ENCODE measurements at places on chromosomes 4 and X.

DNA sequence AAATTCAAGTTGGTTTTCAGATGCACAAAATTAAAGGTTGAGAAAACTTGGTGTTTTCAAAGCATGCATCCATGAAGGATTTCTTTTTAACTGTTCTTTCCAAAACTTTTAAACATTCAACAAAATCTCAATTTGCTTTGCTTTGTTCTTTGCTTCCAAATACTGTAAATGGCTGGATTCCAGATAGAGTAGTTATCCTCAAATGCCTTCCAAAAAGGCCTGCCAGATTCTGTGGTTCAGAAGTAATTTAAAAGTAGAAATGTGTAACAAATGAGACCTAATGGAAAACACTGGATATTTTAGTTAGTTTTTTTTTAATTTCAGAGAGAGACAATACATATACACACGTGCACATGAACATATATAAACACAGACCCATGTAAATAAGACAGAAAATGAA lies 97.3 kb downstream of the NR3C2 start:
- no peak for DNase-seq

- no peak for DNase-seq
These were observed 3.7 kb downstream of the NKX3-2 start for GRCh38 chr4:13540446-13541175.

DNA sequence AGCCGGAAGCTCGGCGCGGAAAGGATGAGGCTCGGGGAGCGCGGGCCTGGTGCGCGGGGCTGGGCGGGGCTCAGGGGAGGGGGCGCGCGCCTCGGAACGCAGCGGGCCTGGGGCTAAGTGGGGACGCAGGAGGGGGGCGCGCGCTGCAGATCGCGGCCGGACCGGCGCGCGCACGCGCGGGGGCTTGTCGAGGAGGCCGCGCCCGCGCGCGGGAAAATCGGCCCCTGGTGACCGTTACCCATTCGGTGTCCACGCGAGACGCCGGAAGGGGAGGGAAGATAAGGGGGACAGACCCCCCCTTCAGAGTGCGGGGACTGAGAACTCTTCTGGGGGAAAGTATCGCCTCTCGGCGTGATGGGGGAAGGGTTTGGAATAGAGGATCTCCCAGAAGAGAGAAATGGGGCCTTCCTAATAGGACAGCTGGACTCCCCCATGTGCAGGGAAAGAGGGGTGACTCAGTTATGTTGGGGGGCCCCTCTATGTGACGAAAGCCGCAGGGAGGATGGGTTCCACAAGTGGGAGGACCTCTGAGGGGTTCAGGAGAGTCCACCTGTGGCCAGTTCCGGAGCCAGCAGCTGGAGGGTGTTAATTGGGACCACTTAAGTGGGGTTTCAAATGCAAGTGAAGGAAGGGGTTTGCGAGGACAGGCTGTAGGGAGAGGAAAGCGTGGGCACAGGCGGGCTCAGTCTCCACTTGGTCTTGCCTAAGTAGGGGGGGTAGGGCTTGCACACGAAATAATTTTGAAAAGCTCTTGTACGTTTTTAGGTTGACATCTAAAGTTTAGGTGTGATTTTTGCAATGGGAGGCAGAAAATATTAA lies 584 bp downstream of the SUV39H1 start:
- peak; percentile 11 for DNase-seq

GRCh38 chr4:101238706-101239105 lies 108.6 kb downstream of the PPP3CA start:
- DNase-seq = no peak

GRCh38 chrX:153672531-153673427 lies 834 bp downstream of the PNCK start:
- DNase-seq = no peak

GRCh38 chr4:54076673-54077072 lies 12.3 kb upstream of the CHIC2 start:
- DNase-seq = no peak

- no peak for DNase-seq
These were observed 16.8 kb downstream of the FAM53A start for GRCh38 chr4:1667273-1667672.

DNA sequence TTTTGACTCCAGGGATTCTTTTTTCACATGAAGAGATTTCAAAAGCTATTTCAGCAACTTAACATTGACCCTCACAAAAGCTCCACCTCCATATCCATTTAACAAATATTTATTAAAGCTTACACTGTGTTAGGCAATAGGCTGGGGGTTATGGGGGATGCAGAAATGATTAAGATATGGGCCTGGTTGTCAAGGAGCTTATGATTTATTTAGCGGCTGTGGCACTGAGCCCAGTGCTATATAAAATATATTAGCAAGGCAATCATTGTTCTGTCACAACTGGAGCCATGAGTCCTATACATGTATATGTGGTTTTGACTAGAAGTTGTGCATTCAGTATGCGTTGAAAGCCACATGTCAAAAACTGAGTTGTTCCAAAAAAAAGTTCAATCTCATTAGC lies 131.1 kb downstream of the GPC3 start:
- DNase-seq = no peak

DNA sequence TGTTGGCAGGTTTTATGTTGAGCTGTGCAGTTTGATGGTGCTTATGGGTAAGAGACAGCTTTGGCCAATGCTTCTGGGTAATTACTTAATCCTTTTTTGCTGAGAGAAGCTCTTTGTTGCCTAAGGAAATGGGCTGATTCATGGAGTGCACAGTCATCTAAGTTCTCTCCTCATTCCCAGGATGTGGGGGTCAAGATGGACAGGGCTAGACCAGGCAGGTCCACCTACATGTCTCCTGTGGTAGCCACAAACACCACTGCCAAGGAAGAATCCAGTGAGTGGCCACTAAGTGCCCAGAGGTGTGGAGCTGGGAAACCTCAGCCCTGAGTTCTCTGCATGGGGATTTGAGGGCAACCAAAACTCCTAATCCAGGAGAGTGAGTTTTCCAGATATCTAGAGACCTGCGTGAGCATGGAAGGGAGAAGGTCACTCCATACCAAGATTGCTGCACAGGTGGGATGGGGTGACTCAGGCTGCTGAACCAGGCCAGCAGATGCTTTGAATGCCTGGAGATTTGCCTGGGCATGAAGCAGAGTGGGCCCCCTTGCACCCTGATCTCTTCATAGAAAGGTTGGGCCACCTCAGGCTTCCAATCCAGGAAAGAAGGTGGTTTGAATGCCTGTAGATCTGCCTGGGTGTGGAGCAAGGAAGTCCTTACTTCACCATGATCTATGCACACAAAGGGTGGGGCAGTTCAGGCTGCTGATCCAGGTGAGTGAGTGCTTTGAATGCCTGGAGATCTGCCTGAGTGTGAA lies 234.8 kb upstream of the GNPDA2 start:
- DNase-seq = no peak

DNA sequence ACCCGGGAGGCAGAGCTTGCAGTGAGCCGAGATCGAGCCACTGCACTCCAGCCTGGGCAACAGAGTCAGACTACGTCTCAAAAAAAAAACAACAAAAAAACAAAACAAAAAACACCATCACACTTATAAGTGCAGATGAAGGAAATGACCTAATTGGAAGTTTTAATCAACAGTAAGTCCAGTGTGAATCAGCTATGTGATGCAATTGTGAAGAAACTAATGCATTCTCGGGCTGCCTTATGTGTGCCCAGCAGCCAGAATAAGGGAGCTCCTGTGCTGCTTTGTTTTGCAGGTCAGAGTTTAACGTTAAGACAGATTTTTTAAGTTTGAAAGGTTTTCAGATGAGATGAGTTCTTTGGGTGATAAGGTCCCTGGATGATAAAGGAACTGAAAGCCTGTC lies 10.8 kb downstream of the DAPP1 start:
- no peak for DNase-seq

- DNase-seq = no peak
These were observed 80.5 kb downstream of the ARHGAP6 start for GRCh38 chrX:11585174-11585573.

- no peak for DNase-seq
These were observed 2144.7 kb downstream of the PCDH7 start for GRCh38 chr4:32864713-32865351.

DNA sequence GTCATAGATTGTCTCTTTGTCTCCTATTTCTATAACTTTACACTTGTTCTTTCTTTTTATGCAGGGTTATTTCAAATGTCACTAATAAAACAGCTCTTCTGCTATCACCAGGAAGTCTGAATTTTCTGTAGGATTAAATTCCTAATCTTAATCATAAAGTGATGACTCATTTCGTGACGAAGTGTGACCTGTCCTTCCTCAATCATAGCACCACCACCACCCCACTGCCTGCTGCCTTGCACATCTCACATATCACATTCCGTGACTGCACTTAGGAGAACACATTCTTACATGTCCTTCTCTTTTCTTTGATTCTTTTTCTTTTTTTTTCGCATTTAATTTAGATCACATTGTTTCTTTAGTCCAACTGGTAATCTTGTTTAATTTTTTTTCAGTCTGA lies 57.7 kb upstream of the UGT2B7 start:
- no peak for DNase-seq

DNA sequence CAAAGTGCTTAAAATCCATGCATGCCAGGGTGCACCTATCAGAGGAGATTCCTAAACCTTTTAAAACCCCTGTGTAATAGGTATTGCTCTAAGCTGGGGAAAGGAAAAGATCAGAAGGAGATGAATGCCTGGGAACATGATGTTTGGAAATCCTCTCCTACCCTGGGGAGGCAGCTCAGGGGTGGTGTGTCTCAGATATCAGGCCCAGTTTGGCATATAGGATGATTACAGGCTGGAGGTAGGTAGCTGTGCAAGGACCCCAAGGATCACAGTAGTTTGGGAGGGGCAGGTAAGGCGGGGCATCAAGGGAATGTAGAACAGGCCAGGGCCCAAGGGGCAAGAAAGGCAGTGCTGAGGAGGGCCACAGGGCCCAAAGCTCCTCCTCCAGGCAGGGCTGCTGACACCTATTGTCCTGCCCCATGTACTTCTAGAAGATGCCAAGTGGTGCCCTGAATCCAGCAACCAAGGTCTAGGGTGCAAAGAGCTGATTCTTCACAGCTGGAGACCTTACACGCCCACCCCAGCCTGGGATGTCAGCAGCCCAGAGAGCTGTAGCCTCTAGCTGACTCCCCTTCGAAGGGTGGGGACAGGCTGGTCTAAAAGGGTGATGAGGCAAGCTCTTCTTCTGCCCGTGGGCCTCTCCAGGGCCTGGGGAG lies 17.6 kb downstream of the SASH3 start:
- DNase-seq = no peak

GRCh38 chr4:60930866-60931265 lies 269.3 kb upstream of the ADGRL3 start:
- no peak for DNase-seq

- DNase-seq = no peak
These were observed 63.9 kb upstream of the FAT1 start for GRCh38 chr4:186787536-186787935.

- no peak for DNase-seq
These were observed 70.9 kb downstream of the NDST4 start for GRCh38 chr4:115042496-115042895.
